ENCODE measurements at places on chromosomes 4 and X.

GRCh38 chr4:145557720-145558119 is 61.5 kb upstream of the MMAA start:
- DNase-seq: peak; percentile 3

DNA sequence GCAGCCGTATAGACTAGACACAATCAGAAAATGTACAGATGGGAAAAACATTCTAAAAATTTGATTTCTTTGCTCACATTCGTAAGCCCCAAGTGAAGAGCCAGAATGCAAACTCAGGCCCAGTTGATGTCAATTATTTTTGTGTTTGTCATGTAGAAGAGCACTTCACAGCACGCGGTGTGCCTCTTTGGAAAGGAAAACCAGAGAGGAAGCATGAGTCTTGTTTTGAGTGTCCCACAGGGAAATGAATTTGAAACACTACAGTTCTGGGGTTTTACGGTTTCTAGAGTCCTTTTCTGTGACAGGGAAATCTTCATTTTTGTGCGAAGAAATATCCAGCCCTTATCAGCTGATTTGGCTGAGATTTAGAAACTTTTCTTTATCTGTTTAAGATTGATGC is 554.6 kb upstream of the BOD1L1 start:
- no peak for DNase-seq

- DNase-seq: no peak
These were observed 179.6 kb downstream of the GASK1B start for GRCh38 chr4:157992948-157993839.

DNA sequence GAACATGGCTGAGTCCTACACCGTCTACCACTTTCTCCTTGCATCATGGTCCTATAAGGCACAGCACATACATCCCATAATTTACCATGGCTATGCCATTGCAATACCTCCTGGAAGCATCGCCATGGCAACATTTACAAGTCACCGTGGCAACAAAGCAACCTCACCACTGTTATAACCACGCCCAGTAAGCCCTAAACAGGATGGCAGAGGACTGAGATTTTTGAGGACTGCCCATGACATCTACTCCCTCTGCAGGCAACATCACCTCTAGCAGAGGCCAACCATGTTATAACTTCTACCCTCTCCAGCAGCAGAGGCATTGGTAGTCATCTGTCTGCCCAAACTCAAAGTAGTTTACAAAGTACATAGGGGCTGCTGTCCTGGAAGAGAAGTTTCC is 29.7 kb downstream of the BCOR start:
- DNase-seq: no peak

GRCh38 chr4:184833046-184833838 is 7.5 kb upstream of the ACSL1 start:
- DNase-seq: no peak

- no peak for DNase-seq
These were observed 282.1 kb upstream of the EMCN start for GRCh38 chr4:100799761-100800539.

DNA sequence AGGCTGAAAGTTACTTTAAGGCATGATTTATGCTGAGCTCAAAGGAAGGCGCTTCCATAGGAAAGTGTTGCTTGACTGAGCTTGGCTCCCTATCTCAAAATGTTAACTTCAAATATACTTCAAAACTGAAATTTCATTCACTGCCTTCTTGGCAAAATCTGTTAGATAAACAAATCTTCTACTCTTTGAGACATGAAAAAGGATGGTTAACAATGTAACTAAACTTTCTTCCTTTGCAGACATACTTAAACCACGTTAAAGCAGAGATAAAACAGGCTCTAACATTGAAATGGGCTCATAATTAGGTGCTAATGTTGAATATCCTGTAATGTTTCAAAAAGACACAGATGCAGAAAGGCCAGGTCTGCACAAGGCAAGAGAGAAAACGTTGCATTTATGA is 110.4 kb downstream of the AMELX start:
- DNase-seq: no peak
